ENCODE measurements at places on chromosomes 12 and 14.

- no peak for DNase-seq
Observed at GRCh38 chr12:40106655-40107054, 774 bp upstream of the SLC2A13 start.

- no peak for DNase-seq
Observed at GRCh38 chr14:81006266-81006665, 50.8 kb downstream of the TSHR start.

DNA sequence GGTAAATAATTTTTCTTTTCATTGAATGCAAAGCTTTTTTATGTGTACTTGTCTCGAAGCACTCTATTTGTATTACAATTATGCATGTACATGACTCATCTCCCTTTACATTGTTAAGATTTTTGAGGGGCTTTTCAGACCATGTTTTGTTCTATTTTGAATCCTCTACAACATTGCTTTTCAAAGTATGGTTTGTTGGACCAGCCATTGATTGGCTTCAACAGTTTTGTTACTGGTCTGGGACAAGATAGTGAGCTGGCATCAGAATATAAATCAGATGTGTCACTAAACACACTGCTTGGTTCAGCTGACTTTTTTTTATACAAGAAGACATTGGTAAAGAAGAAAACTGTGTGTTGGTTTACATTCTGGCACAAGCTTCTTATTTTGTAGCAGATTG lies 122.3 kb downstream of the MON2 start:
- no peak for DNase-seq

GRCh38 chr12:1619587-1619986 lies 9.4 kb upstream of the WNT5B start:
- DNase-seq, result no peak

DNA sequence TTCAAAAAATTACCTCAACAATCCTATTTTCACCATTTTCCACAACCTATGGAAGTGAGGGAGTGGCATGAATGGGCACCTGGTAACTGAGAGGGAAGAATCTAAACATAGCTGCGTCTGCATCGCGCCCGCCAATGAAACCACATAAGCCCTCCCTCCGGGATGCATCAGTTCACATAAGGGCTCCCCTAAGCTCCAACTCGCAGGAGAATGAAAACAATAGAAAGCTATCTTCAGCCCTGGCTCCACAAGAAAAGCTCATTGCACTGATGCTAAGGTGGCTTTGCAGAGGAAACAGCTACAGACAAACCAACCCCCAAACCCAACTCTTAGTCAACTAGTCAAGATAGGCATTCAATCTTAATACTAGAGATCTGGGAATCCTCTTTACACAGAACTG lies 173.3 kb downstream of the FOXN3 start:
- no peak for DNase-seq

DNA sequence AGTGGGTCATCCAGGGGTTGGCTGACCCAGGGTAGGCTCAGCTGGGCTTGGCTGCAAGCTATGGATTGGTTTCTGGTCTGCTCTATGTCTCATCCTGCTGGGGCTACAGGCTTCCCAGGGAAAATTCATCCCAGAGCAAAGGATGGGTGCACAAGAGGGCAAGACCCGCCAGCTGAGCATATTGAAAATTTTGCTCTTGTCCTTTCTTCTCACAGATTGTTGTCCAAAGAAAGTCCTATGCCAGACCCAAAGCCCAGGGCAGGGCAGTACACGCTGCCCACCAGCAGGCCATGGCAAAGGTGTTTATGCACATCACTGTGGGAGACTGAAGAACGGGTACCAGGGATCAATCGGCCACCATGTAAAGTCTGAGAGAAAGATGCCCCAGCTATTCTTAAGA lies 95.3 kb upstream of the PARP11 start:
- DNase-seq, result no peak

Measured in stimulated activated CD8-positive, alpha-beta memory T cell treated with anti-CD3 and anti-CD28 coated beads, Interleukin-4, amount 100 ng/mL, for 24 hours (primary cell).